Skin of body (tissue), 3 donors: ENCODE measurements at places on chromosomes 11 and 22. TPM values are rescaled to one million over a fixed set of nuclear protein-coding genes. Genes with fewer than 3 reads are reported as not detected.

DNA sequence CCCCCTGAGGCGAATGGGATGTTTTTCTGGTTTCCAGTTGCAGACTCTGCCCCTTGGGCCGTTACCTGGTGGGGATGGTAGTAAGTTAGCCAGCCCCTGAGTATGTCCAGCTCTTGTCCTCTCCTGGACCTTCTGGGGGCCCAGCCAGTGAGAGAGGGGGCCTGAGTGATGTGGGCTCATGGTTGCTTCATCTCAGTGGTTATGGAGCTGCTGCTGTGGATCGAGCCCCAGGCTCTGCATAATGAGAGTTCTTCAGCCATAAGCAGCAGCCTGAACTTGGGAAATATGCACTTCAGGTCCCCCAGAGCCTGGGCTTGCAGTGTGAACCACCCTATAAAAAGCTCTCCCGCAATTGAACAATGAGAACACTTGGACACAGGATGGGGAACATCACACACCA, 5.9 kb downstream of the TMPRSS13 start:
- DNase-seq = no peak

DNA sequence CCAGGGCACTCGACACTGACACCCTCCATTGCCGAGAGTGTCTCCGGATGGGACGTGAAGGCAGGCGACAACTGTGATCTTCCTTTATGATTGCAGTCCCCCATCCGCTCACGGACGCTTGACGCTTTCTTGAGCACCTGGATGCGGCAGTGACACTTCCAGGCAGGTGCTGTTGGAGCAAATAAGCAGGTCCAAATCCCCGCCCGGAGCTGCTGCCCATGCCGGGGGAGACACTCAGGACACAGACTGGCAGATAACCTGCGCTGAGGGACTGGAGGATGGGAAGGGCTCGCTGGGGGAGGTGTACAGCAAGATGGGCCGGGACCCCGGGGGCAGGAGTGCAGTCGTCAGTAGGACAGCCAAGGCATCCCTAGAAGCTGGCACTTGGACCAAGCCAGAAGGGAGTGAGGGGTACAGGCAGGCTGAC, 1403.5 kb downstream of the BRD1 start:
- no peak for DNase-seq

DNA sequence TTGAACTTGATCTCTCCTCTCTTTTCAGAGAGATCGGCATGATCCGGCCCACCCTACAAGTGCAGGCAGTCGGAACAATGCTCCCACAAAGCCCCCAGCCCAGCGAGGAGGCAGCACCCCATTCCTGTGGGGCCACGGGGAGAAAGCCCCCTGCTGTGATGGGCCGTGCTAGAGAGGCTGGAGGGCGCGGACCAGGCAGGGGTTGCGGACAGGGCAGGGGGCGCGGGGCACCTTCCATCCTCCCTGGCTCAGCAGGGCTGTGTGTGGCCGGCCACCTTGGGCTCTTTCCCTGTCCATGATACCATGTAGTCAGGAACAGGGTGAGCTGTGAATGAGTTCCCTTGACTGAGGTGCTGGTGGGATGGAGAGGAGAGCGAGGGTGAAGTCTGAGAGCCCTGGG, 379.8 kb downstream of the BRD1 start:
- DNase-seq = no peak

The SLC17A6 gene
- total RNA-seq = 0.10 TPM

The CFAP300 gene
- total RNA-seq = 4.6 TPM
